Stimulated activated CD8-positive, alpha-beta memory T cell treated with anti-CD3 and anti-CD28 coated beads, Interleukin-2, amount 100 ng/mL, for 48 hours (primary cell): ENCODE measurements at places on chromosomes 2 and 18.

- no peak for DNase-seq
These were observed 30.1 kb downstream of the KCTD18 start for GRCh38 chr2:200479692-200480265.

- DNase-seq = no peak
These were observed 415.3 kb upstream of the VWC2L start for GRCh38 chr2:213995400-213996105.

- no peak for DNase-seq
These were observed 87.3 kb upstream of the GPR45 start for GRCh38 chr2:105154119-105154818.

GRCh38 chr18:31996007-31996406 lies 22.6 kb upstream of the RNF125 start:
- no peak for DNase-seq

DNA sequence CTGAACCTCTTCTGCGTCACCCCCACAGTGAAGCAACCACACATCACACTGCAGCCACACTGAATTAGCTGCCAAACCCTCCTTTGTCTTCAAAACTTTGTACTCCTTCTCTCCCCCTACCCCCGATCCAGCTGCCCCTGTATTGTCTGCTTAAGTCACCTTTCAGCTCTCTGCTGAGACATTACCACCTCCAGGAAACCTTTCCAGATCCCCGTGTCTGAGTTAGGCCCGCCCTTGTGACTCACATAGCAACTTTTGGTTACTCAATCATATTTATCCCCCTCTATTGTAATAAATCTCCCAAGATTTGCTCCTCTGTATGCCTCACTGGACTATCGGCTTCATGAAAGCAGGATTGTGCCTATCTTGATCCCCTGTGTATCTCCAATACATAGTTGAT lies 82.8 kb upstream of the CDCA7 start:
- no peak for DNase-seq

- no peak for DNase-seq
These were observed 90.9 kb downstream of the CCDC138 start for GRCh38 chr2:108877506-108877905.

- DNase-seq = no peak
These were observed 447.5 kb downstream of the BCL11A start for GRCh38 chr2:60105906-60106305.

GRCh38 chr2:98172150-98172765 lies 85.3 kb downstream of the VWA3B start:
- DNase-seq = no peak

DNA sequence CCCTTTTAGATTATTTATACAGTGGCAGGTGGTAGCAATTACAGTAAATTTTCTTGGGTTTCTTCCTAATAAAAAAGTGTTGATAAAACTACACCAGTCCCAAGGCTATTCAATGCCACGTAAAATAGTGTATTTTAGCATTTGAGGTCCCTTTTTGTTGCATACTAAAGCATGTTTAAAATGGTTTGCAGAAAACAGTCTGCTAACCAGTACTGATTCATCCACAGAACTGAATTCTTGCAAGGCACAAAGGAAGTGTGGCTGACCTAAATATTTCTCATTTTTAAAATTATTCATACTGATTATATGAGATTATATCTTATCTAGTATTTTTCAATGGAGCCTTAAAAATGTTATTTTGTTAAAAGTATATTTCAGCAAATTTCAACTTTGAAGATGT lies 98.1 kb downstream of the SMAD2 start:
- no peak for DNase-seq

DNA sequence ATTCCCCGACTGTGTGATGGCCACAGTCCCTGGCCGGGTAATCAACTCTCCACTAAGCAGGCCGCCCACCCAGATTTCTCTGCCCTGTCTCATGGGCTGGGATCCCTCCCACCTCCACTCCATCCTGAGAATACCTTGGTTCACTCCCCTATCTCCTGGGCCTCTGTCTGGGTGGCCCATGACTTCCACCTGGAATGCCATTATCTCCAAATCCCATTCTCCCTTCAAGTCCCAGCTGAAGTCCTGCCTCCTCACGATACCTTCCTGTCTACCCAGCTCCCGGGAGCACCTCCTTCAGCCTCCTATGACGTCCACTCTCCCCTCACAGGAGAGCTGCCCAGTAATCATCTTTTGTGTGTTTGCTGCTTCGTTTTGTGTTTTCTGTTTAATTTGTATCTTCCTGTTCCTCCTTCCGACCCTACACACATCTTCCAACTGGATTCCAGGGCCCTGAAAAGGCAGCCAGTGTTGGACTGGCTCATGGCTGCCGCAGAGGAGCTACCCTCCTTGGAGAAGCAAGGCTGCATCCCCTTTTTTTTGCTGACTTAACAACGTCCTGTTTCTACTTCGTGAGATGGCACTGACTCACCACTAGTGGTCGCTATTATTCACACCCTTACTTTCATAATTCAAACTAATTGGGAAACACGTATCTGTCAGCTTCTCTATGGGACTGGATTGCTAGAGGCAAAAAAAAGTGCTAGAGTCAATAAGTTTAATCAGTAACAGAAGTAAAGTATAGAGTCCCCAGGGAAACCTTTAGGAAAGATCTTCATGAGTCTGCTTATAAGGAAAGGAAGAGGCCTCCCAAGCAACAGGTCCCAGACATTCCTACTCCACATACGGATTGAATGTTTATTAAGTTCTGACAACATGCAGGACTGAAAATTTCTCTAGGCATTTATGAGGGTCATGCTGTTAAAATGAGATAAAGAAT lies 171.9 kb upstream of the GATA6 start:
- no peak for DNase-seq

GRCh38 chr2:226080334-226080733 lies 680.8 kb downstream of the NYAP2 start:
- DNase-seq = no peak

DNA sequence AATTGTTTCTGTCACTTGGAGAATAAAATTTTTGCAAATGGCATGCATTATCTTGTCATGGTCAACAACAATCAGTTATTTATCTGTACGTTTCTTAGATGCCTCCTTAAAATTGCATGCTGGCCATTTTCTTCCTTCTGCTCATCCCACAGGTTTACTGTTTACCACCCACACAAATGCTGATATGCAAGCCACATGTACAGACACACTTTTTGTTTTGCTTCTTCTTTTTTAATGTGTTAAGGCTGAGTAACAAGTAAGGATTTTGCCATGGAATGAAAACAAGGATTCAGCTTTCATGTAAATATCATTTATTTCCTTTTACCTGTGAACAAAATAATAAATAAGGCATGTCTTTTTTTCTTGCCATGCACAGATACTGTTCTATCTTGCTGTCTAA lies 1077.1 kb upstream of the ZEB2 start:
- DNase-seq = no peak

GRCh38 chr2:227214622-227215041 lies 50.2 kb downstream of the COL4A3 start:
- DNase-seq = no peak

DNA sequence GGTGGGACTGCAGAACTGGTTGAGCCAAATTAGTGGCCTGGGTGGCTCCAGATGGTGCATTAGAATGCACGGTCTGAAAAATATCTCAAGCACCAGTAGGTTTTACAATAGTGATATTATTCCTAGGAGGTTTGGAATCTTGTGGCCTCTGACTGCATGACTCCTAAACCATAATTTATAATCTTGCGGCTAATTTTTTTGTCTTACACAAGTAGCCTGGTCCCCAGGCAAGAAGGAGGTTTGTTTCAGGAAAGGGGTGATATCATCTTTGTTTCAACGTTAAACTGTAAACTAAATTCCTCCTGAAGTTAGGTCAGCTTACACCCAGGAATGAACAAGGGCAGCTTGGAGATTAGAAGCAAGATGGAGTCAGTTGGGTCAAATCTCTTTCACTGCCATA lies 98.9 kb upstream of the ARL4C start:
- DNase-seq = no peak

GRCh38 chr18:59311631-59312030 lies 6.8 kb downstream of the CPLX4 start:
- DNase-seq = no peak

DNA sequence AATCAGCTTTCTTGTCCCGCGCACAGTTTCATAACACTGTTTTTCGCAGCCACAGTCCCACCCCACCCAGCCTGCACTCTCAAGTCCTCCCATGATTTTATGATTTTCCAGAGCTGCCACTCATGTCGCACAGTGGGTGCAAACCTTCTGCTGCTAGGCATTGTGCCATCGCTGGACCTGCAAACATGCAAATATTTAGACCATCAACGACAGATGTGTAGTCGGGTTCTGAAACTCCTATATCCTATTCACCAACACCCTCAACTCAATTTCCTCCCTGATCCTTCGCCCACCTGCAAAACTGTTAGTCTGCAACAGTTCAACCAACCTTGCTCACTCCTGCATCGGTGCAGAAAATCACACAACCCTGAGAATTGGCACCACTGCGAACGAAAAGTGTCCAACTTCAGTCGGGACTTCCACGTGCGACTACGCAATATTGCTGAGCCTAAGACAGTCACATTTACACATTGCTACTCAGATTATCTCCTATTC lies 871 bp upstream of the ALS2 start:
- no peak for DNase-seq

- DNase-seq = no peak
These were observed 1.1 kb downstream of the UGT1A1 start for GRCh38 chr2:233761040-233761769.

DNA sequence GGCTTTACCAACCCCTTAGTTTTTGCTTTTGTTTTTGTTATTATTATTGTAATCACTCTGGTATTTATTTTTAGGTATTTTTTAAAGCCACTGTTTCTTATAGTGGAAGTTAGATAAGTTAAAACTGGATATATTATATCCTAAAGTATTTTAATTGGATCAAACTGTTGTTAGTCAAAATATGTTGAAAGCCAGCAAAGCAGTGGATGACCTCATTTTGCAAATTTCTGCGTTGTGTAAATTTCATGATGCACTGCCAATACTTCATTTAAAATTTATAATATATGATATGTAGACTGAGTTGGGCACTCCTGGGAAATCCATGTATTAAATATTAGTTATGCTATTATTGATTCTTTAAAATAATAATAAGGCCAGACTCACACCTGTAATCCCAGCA lies 661.7 kb upstream of the NRXN1 start:
- DNase-seq = no peak

DNA sequence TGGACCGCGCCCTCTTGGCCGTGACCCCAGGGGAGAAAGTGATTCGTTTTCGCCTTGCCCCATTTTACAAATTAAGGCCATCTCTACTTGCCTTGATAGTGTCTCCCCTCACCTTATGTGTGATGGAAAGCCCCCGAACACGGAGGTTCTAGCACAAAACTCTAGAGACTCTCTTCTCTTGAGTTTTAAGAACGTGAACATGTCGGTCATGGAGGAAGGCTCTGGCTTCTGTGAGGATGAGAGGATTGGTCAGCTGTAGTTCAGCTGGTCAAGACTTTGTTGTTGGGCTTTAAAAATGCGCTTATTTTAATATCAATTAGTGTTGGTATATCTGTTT lies 828 bp downstream of the DYNC1I2 start:
- DNase-seq = no peak

- no peak for DNase-seq
These were observed 279.8 kb downstream of the TNS1 start for GRCh38 chr2:217722883-217723472.

- DNase-seq = no peak
These were observed 104.1 kb downstream of the CHN1 start for GRCh38 chr2:174901075-174901474.

GRCh38 chr2:196808083-196808665 lies 981 bp downstream of the C2orf66 start:
- DNase-seq = no peak

DNA sequence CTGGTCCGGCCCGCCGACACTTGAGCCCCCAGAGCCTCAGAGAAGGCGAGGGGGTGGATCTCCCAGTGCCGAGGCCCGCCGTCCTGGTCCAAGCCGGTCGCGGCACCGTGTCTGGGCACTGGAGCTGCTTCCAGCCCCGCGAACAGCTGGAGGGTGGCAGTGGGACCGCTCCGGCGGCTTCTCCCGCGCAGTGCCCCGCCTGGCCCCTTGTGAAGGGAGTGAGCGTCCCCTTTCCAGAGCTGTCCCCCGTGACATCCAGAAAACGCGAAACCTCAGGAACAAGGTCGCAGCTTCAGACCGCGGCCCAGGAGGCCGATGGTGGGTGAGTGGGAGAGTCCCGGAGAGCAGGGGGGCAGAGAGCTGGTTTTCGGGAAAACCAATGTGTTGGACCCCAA lies 579 bp upstream of the EMX1 start:
- no peak for DNase-seq

GRCh38 chr2:112962308-112963175 lies 15.3 kb upstream of the IL36G start:
- DNase-seq = no peak

DNA sequence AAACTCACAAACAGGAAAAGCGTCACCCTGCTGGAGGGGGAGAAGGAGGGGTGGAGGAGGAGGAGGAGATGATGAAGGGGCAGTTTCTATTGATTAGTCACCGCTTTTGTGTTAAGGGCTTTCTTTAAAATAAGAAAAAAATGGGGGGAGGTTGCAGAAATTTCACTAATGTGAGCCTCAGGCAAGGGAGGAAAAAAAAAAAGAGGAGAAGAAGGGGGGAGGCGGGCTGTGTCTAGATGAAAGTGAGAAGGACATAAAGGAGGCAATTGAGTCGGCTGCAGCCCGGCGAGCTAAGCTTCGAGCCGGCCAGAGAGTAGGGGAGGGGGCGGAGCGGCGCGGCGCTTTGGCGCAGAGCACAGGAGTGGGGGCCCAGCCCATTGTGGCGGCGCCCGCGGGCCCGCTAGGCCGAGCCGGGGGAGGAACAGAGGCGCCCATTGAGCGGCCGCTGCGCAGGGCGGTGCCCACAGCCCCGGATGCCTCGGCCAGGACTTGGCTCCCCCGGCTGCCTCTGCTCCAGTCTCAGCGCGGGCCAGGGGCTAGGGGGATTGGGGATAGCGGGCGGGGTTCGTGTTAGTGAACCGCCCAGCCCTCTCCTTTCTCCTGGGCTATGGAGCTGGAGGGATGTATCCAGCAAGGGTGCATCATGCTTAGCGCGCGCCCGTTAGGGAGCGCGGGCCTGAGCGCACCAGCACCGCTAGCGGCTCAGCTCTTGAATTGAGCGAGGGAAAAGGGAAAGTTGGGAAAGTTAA lies 7.9 kb downstream of the PAX3 start:
- DNase-seq = no peak

DNA sequence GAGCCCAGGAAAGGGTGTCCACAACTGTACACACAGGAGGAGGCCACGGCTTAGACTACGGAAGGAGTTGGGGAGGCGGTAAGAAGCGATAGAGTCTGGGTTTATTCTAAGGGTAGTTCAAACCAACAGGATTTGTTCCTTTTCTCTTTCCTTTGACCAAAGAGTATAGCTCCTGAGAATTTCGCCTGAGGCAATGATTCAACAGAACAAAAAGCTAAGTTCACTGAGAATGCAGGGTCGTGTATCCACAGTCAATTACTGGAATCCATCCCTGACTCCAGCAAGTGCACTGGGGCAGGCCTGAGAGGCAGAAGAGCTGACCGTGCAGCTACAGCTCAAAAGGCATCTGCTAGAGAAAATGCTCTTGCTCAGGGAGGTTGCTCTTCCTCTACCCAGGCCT lies 140.9 kb downstream of the TFCP2L1 start:
- no peak for DNase-seq

GRCh38 chr2:178804791-178805190 lies 2.4 kb downstream of the TTN start:
- no peak for DNase-seq

GRCh38 chr18:74682991-74683297 lies 85.3 kb downstream of the ZNF407 start:
- no peak for DNase-seq

- no peak for DNase-seq
These were observed 57.2 kb downstream of the TNP1 start for GRCh38 chr2:216802516-216803215.

GRCh38 chr18:70973626-70974025 lies 684.8 kb downstream of the SOCS6 start:
- DNase-seq = no peak
